Thyroid gland (tissue), 4 donors: ENCODE measurements at places on chromosomes 13 and 19. TPM values are rescaled to one million over a fixed set of nuclear protein-coding genes. Genes with fewer than 3 reads are reported as not detected.

The ATP4A gene
- total RNA-seq = 0.33 TPM

The SH2D3A gene
- total RNA-seq = 21.7 TPM

The PLPPR3 gene
- not detected for total RNA-seq

GRCh38 chr13:48819899-48820298 lies 155.8 kb upstream of the FNDC3A start:
- no peak overlapping the region for H3K4me3 ChIP-seq
- H3K4me1 ChIP-seq = no peaks in the 10 kb centered on the region
- H3K27ac ChIP-seq = no peak overlapping the region
- no peak for DNase-seq

The SELENOV gene
- 2.5 TPM for total RNA-seq

GRCh38 chr19:21603431-21604231 lies 98.2 kb downstream of the ZNF429 start:
- DNase-seq = no peak
- H3K36me3 ChIP-seq = no peaks in the 10 kb centered on the region
- no peaks in the 10 kb centered on the region for H3K27me3 ChIP-seq
- peaks cover 15% of the 10 kb centered on the region for H3K4me1 ChIP-seq

DNA sequence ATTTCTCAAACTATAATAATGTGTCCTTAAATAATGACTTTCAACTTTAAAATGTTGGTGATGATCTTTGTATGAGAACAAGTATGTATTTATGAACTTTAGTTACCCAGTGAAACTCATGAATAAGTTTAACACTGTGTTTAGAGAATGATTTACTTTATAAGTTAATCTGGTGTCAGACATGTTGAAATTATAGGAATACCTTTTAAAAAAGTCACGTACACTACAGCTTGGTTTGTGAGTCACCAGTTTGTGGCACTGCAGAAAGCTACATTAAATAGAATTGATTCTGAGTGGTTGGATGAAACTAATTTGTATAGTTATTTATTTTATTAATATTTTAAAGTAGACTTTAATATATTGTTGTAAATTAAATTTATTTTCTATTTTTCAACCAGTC lies 1366.2 kb upstream of the PCDH20 start:
- H3K27me3 ChIP-seq = no peaks in the 10 kb centered on the region
- no peak overlapping the region for H3K4me3 ChIP-seq
- no peaks in the 10 kb centered on the region for H3K36me3 ChIP-seq
- no peak overlapping the region for H3K27ac ChIP-seq

- no peak overlapping the region for H3K4me3 ChIP-seq
- H3K27ac ChIP-seq = no peak overlapping the region
These were observed 16.8 kb upstream of the FFAR2 start for GRCh38 chr19:35431145-35431807.

GRCh38 chr13:66347486-66348117 lies 882.5 kb downstream of the PCDH9 start:
- no peaks in the 10 kb centered on the region for H3K36me3 ChIP-seq
- no peaks in the 10 kb centered on the region for H3K27me3 ChIP-seq
- H3K27ac ChIP-seq = no peak overlapping the region
- H3K4me3 ChIP-seq = no peak overlapping the region
- no peak for DNase-seq

DNA sequence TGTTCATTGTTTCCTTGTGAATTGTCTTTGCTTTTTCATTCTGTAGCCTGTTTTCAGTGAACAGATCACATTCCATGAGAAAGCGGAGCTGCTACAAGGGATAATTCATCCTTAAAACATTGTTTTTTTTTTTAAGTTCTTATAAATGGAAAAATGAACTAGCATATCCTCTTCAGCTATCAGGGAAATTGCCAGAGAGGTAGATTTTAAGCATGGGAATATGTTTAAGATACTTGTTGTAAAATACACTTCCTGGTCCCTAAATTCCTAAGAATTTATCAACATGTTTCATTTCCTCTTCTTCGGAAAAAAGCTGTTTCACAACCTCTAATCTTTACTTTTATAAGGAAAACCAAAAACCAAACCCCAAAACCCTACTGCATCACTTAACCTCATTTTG lies 238.0 kb downstream of the POSTN start:
- H3K36me3 ChIP-seq = no peaks in the 10 kb centered on the region
- no peaks in the 10 kb centered on the region for H3K4me1 ChIP-seq
- H3K27me3 ChIP-seq = no peaks in the 10 kb centered on the region
- DNase-seq = no peak
- no peak overlapping the region for H3K27ac ChIP-seq

The LGALS14 gene
- not detected for total RNA-seq

DNA sequence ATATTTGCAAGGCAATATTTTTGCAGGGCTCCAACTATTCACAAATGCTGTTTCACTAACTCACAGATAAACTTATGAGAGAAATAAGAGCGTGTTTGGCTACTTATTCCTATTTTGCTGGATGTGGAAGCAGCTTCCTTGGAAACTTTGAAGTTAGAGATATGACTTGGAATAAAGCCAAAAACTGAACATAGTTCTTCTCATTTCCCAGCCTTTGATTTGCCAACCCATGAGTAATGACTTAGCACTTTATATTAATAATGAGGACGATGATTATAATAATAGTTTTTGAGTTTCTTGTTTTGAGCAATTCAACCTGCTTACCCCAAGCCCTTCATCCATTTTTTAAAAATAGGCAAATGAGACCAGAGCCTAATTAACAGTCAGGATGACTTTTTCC lies 47.7 kb downstream of the SLC10A2 start:
- H3K4me3 ChIP-seq = no peak overlapping the region
- H3K36me3 ChIP-seq = no peaks in the 10 kb centered on the region
- H3K4me1 ChIP-seq = no peaks in the 10 kb centered on the region
- DNase-seq = no peak
- no peak overlapping the region for H3K27ac ChIP-seq

DNA sequence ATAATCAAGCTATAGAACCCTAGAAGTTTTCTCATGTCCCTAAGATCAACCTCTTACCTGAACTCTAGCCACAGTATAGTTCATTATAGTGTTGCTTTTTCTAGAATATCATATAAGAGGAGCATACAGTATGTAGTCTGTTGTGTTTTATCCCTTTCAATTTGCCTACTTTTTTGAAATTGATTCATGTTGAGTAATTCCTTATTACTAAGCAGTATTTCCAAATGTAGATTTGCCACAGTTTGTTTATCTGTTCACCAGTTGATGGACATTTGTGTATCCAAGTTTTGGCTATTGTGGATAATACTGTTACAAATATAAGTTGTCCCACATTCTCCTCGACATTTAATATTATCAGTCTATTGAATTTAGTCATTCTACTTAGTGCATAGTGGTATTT lies 138.0 kb downstream of the LMO7 start:
- H3K27me3 ChIP-seq = no peaks in the 10 kb centered on the region
- no peaks in the 10 kb centered on the region for H3K36me3 ChIP-seq

GRCh38 chr13:106186366-106187030 lies 349.0 kb downstream of the EFNB2 start:
- no peak overlapping the region for H3K27ac ChIP-seq
- DNase-seq = no peak
- H3K4me3 ChIP-seq = no peak overlapping the region
- H3K36me3 ChIP-seq = no peaks in the 10 kb centered on the region
- no peaks in the 10 kb centered on the region for H3K27me3 ChIP-seq

- H3K27me3 ChIP-seq = no peaks in the 10 kb centered on the region
- H3K4me1 ChIP-seq = peaks cover 17% of the 10 kb centered on the region
- H3K36me3 ChIP-seq = no peaks in the 10 kb centered on the region
- DNase-seq = no peak
These were observed 42.8 kb upstream of the MEDAG start for GRCh38 chr13:30863231-30863630.

The ZNF563 gene
- total RNA-seq = 9.9 TPM

The TMPRSS9 gene
- total RNA-seq = 0.13 TPM

The IFNL1 gene
- not detected for total RNA-seq

- peak; percentile 66 for DNase-seq
- H3K4me1 ChIP-seq = peaks cover 7% of the 10 kb centered on the region
- H3K36me3 ChIP-seq = no peaks in the 10 kb centered on the region
- H3K27me3 ChIP-seq = no peaks in the 10 kb centered on the region
- no peak overlapping the region for H3K4me3 ChIP-seq
- H3K27ac ChIP-seq = no peak overlapping the region
These were observed 25.5 kb upstream of the SLC1A5 start for GRCh38 chr19:46813839-46814358.

DNA sequence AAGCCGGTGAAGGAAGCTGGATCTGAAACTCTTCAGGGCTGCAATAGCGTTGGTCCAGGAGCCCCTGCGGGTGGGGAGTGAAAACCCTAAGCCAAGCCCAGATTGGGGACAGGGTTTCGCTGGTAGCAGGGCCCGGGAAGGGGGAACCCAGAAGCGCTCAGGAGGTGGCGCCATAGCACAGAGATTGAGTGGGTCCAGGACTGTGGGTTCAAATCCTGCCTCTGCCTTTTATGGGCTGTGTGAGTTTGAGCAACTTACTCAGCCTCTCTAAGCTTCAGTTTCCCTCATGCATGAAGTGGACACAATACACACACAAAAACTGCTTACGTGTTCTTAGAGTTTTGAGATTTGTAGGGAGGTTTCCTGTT lies 8.3 kb upstream of the SYCN start:
- no peak overlapping the region for H3K4me3 ChIP-seq
- H3K4me1 ChIP-seq = no peaks in the 10 kb centered on the region
- no peak overlapping the region for H3K27ac ChIP-seq
- H3K27me3 ChIP-seq = no peaks in the 10 kb centered on the region

GRCh38 chr19:22627526-22627925 lies 6.6 kb upstream of the ZNF492 start:
- no peak for DNase-seq
- H3K4me3 ChIP-seq = no peak overlapping the region
- no peaks in the 10 kb centered on the region for H3K36me3 ChIP-seq
- no peaks in the 10 kb centered on the region for H3K4me1 ChIP-seq
- H3K27me3 ChIP-seq = no peaks in the 10 kb centered on the region

DNA sequence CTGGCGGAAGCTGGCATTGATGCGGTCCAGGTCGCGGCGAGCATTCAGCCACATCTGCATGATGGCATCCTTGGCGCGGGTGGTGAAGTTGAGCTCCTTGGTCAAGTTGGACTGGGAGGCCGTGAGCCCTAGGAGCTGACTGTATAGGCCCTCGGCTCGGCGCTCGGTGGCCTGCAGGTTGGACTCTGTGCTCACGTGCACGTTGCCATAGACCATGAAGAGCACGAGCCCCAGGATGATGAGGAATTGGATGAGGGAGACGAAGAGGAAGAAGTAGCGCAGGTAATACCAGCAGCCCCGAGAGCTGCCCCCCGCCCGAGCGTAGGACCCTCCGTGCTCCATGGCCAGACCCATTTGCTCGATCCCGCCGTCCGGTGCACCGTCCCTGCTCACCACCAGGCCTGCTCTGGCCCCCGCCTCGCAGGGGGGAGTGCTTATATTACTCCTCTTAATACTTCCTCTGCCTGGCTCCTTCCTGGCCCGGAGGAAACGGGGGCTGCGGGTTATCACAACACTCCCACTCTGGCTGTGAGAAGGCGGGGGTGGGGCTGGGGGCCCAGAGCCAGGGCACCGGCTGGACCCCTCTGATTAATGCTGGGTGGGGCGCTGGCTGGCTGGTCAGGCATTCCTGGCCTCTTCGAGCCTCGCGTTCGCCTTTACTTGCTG lies at the start of gene PLVAP:
TSS of gene PLVAP (minus strand) at position 408 of the 666 bp plus-strand sequence. CDS start at position 354, 54 bp downstream.
- H3K27me3 ChIP-seq = no peaks in the 10 kb centered on the region
- no peak within 1 kb of the TSS for H3K27ac ChIP-seq
- no peak for DNase-seq
- peaks cover 5% of the 10 kb centered on the region for H3K4me1 ChIP-seq
- H3K36me3 ChIP-seq = no peaks in the 10 kb centered on the region
- no peak within 1 kb of the TSS for H3K4me3 ChIP-seq

DNA sequence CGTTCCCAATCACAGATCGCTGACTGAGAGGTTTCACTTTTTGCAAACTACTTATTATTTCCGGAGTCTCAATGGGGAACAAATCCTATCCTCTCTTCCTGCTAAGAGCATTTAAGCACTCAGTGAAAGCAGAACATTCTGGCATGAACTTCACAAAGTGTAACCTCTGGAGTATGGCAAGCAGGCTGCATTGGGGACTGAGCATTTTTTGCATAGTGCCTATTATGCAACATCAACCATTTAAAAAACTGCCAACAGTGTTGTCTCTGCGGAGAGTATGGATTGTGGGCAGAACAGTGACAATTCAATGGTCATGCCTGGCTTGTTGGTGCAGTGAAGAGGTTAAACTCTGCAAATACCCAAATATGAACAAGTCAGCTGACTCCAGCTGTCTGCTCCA lies 484.6 kb downstream of the OLFM4 start:
- no peaks in the 10 kb centered on the region for H3K27me3 ChIP-seq
- H3K4me1 ChIP-seq = no peaks in the 10 kb centered on the region
- no peak overlapping the region for H3K4me3 ChIP-seq

- H3K4me1 ChIP-seq = peaks cover 22% of the 10 kb centered on the region
- peak overlapping the region; percentile 56 for H3K27ac ChIP-seq
- no peak overlapping the region for H3K4me3 ChIP-seq
- H3K27me3 ChIP-seq = no peaks in the 10 kb centered on the region
- no peak for DNase-seq
- H3K36me3 ChIP-seq = no peaks in the 10 kb centered on the region
These were observed 108.6 kb downstream of the COL4A2 start for GRCh38 chr13:110415669-110416068.

The ERFL gene
- not detected for total RNA-seq

The DHRS12 gene
- total RNA-seq = 23.1 TPM

DNA sequence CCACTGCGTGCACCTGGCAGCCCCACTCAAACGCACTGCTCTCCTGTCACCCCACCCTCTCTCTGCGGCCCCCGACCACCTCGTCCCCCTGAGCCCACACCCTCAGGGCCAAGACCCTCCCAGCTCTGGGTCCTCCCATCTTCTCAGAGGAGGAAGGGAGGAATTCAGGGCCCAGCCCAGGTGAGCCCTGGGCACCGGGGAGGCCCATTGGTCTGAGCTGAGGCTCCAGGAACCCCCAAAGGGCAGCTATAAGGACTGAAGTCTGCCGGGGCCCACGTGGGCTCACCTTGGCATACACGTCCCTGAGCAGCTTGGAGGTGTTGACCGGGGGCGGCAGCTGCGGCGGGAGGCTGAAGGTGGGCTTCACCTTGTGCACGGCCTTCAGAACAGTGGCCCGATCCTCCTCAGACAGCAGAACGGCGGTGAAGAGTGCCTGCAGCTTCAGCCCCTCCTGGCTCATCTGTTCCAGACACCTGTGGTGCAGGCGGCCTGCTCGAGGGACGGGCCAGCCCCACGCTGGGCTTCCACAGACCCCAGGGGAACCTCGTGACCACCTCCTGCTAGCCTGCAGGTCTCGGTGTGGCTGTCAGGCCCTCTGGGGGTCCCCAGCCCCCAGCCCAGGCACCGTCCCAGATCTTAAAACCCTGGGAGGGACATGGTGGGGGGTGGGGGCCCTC lies 8.8 kb downstream of the POLRMT start:
- H3K4me3 ChIP-seq = no peak overlapping the region
- no peaks in the 10 kb centered on the region for H3K4me1 ChIP-seq
- no peak overlapping the region for H3K27ac ChIP-seq
- no peaks in the 10 kb centered on the region for H3K27me3 ChIP-seq

The ZNF135 gene
- 12.6 TPM for total RNA-seq

- H3K27me3 ChIP-seq = no peaks in the 10 kb centered on the region
- H3K27ac ChIP-seq = no peak overlapping the region
- H3K36me3 ChIP-seq = peaks cover 10% of the 10 kb centered on the region
- no peaks in the 10 kb centered on the region for H3K4me1 ChIP-seq
These were observed 141.2 kb downstream of the MYCBP2 start for GRCh38 chr13:77185721-77186120.
